Stimulated activated CD4-positive, alpha-beta T cell treated with anti-CD3 and anti-CD28 coated beads, TNF-alpha, amount 100 ng/mL, for 24 hours (primary cell): ENCODE measurements at places on chromosomes 5 and 9.
A peak's percentile ranks its signal among the peaks of the same experiment; 100 is the strongest.

GRCh38 chr5:130624805-130625204 is 540.3 kb downstream of the HINT1 start:
- DNase-seq, result no peak

DNA sequence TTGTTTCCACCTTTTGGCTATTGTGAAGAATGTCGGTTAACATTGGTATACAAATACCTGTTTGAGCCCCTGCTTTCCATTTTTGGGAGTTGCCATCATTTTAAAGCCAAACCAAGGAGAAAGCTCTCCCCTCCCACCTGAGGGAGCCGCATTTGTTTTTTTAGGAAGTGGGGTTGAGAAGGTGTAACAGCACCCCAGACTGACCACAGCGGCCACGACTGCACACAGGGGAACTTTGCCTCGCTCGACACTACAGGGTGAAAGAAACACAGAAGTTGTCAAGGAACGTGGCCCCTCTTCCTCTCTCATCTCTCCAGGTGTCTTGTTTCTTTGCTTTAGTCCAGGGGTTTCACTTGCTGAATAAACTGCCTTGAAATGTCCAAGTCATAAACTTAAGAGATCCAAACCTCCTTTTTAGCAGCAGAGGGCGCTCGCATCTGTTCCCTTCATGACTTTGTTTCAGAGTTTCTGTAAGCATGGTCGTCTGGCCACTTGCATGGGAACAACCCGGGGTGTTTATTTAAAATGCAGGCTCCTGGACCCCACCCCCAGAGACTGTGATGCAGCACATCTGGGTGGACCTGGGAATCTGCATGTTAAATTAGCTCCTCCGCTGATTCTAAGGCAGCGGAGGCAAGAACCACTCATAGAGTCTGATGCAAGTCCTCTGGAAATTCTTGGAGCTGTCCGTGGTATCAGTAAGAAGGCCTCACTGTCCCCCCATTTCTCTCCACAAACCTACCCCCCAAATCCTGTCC is 2.1 kb upstream of the TTLL11 start:
- peak; percentile 25 for DNase-seq

DNA sequence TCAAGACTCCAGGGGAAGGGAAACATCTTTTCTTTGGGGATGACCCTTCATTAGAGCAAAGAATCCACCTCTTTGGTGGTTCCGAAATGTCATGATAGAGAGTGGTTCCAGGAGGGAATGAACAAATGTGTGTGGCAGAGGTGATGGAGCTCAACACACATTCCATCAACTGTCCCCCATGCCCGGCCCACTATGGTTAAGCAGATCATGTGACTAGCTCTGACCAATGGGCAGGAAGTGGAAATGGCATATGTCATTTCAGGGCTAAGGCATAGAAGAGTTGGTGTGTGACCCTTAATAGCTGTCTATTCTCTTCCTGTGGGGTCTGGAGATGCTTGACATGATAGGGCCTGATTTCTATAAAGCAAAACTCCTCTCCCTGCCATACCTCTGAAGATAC is 194.6 kb downstream of the GAS1 start:
- no peak for DNase-seq

GRCh38 chr9:90112788-90113187 is 508.0 kb downstream of the GADD45G start:
- no peak for DNase-seq

DNA sequence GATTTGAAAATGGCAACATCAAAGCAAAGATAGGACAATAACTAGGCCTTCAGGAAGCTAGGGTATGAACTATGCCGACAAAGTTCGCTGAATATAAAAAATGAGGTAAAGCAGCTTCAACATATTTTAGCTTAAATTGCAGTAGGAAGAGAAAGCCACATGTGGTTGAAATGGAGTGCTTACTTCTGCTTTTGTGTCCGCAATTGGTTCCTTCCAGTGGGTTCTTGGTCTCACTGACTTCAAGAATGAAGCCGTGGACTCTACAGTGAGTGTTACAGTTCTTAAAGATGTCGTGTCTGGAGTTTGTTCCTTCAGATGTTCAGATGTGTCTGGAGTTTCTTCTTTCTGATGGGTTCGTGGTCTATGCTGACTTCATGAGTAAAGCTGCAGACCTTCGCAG is 95.2 kb downstream of the APTX start:
- no peak for DNase-seq

DNA sequence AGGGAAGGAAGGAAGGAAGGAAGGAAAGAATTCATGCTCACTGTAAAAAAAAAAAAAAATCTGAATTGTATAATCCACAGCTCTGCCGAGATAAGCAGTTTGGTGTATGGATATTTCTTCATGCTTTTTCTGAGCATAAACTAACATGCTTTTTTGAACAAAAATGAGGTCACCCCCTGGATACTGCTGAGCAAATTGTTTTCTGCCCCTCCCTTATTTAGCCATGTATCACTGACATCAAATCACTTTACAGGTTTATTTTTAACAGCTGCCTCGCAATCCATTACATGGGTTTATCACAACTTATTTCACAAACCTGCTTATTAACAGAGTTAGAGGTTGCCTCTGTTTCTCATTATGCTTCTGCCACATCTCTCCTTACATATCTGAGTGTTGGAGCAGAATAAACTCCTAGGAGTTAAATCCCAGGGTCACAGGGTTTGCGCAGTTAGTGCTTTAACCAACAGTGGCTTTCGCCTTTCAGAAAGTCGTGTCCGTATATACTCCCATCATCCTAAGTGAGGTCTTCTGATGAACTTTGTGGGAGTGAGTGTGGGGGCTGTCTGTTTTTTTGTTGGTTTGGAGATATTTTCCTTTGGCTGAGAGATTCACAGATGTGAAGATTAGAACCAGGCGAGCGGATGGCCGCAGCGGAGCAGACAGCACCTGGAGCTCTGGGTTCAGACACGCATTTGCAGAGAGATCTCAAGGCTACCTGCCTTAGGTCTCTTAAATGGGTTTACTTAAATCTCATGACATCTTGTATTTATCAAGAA is 57.7 kb downstream of the AK8 start:
- no peak for DNase-seq

GRCh38 chr5:178435321-178436238 is 154.6 kb downstream of the COL23A1 start:
- DNase-seq, result no peak

GRCh38 chr9:134519375-134520070 is 122.1 kb upstream of the COL5A1 start:
- DNase-seq, result no peak

- no peak for DNase-seq
Observed at GRCh38 chr5:92560698-92561401, 1020.2 kb downstream of the NR2F1-AS1 start.

DNA sequence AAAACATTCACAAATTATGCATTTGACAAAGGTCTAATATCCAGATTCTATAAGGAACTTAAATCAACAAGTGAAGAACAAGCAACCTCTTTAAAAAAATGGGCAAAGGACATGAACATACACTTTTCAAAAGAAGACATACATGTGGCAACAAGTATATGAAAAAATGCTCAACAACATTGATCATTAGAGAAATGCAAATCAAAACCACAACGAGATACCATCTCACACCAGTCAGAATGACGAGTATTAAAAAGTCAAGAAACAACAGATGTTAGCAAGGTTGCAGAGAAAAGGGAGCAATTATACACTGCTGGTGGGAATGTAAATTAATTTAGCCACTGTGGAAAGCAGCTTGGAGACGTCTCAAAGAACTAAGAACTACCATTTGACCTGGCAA is 38.9 kb upstream of the TNFSF15 start:
- DNase-seq, result no peak

- DNase-seq, result no peak
Observed at GRCh38 chr9:36457836-36458429, 57.9 kb upstream of the RNF38 start.

DNA sequence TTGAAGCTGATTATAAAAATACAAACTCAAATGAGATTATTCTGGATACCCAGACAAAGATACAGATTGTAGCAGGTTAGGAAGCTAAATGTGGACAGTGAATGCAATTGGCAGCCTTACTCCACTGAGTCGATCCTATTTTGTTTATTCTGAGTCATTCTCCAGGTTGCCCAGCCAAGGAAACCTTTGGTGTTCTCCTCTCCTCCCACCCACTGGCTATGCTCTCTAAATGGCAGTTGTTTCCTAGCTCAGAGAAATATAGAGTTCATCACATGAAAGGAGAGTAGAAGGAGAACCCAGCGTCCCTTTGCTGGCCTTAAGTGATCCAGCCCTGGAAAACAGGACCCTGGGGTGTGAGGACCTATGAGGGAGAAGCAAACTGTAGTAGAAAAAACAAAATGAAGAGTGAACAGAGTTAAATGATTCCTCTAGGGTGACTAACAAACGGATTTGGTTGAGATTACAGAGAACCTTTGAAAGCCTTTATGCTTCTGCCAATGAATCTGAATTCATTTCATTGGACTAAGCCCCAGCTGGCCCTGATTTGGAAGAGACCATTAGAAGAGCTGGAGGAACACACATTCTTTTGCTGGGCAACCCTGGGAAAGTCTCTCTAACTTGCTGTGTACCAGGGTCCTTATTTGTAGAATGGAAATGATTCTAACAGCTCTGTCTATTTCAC is 95.1 kb downstream of the BRINP1 start:
- DNase-seq, result no peak

- DNase-seq, result no peak
Observed at GRCh38 chr5:174189654-174190541, 144.4 kb downstream of the NSG2 start.

GRCh38 chr5:145975361-145976066 is 39.1 kb downstream of the SH3RF2 start:
- DNase-seq, result no peak

DNA sequence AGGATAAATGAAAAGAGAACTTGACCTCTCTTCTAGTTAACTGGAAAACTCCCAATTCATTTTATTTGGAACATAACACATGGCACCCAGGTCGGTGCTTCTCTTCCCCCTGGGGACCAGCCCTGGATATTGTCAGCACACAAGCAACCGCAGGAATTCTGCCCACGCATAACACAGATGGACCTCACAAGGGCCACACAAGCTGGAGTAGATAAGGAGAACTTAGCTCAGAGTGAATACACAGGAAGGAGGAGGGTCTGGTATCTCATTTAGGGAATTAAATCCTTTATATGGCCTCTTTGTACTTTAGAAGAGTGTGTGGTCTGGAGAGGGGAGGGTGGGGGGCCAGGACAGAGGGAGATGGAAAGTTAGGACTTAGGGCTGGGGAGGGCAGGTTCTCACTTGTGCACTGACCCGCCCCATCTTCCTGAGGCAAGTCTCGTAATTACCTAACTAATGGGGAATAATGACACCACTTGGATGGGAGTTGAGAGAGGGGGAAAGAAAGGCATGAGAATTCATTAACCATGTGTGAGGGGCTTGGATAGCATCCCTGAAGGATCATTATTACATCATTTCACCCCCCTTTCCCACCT is 341.2 kb upstream of the WWC1 start:
- DNase-seq, result no peak

DNA sequence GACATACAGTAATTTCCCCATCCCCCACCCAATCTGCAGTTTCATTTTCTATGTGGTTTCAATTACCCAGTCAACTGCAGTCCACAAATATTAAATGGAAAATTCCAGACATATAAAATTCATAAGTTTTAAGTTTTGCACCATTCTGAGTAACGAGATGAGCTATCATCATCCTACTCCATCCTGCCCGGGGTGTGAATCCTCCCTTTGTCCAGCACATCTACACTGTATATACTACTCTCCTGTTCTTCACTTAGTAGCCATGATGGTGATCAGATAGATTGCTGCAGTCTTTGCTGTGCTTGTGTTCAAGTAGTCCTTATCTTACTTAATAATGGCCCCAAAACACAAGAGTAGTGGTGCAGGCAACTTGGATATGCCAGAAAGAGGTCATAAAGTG is 11.3 kb downstream of the OXCT1 start:
- DNase-seq, result no peak

DNA sequence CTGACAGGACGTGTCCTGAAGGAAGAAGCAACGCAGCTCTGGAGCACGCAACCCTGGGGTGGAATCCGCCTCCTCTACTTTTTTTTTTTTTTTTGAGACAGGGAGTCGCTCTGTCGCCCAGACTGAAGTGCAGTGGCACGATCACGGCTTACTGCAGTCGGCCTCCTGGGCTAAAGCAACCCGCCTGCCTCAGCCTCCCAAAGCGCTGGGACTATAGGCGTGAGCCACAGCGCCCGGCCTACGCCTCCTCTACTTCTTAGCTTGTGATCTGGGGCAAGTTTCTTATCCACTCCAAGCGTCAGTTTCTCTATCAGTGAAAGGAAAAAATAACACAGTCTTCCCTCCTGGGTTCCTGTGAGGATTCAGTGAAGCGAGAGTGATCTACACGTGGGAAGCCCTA is 96.1 kb upstream of the RAPGEF1 start:
- DNase-seq, result no peak

- no peak for DNase-seq
Observed at GRCh38 chr5:133396187-133396741, 216.1 kb downstream of the FSTL4 start.

GRCh38 chr9:79940919-79941318 is 369.2 kb downstream of the TLE4 start:
- DNase-seq, result no peak

- no peak for DNase-seq
Observed at GRCh38 chr5:100693481-100693880, 158.3 kb downstream of the FAM174A start.

DNA sequence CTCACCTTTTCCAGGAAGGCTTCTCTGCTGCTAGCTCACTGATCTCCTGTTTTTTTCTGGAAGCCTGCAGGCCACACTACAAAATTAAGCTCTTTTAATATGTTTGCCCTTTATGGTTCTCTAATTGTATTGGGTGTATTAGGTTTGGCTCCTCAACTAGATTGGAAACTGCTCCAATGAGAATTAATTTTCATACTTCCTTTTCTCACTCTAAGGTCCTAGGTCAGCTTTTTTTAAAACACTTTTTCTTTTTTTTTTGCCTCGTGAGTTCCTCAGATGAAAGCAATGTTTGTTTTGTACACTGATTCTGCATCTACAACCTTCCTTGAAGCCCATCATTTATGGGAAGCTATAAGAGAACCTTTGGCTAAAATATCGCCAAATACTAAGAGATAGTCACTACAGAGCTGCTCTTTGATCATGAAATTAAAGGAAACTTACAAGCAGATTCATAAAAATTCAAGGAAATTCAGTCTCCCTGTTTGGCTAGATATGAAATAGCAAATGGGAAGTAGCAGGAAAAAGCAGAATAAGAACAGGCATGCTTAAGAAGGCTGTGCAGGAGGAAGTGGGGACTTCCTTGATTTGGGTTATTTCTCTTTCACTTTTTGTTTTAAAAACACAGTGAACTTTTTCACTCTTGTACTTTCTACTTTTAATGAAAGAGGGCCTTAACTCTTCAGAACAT is 55.2 kb upstream of the FYB1 start:
- DNase-seq, result no peak

GRCh38 chr5:68739752-68740151 is 354.1 kb upstream of the SLC30A5 start:
- no peak for DNase-seq

DNA sequence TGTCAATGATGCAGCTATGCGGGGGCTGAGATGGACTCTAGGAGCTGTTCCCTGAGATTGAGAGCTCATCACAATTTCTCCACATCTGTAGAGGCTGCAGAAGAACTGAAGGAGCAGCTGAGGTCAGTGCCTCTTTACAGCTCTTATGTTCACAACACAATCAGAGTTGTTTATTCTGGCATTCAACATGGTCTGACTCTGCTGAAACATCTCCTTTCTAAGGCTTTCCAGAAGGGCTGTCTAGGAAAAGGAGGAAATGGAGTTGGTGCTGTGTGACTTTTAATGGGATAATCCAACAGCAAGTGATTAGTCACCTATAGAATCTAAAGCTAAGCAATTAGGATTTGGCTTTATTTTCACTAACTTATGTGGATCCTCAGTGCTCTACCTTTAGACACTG is 6.0 kb downstream of the POU5F2 start:
- DNase-seq, result no peak

- DNase-seq, result no peak
Observed at GRCh38 chr5:160903551-160903950, 51.5 kb upstream of the ATP10B start.

- no peak for DNase-seq
Observed at GRCh38 chr9:137457406-137458193, 1.5 kb downstream of the NSMF start.
